ENCODE measurements at places on chromosomes 6 and 20.

- DNase-seq: peak; percentile 60
Measured at GRCh38 chr20:17835240-17835933, 133.2 kb downstream of the SNX5 start.

GRCh38 chr6:10633216-10633615 lies 61.2 kb downstream of the C6orf52 start:
- DNase-seq: peak; percentile 54

GRCh38 chr6:135053406-135053805 lies 1.2 kb downstream of the HBS1L start:
- DNase-seq: no peak

- DNase-seq: peak; percentile 50
Measured at GRCh38 chr6:153117986-153118879, 12.8 kb downstream of the RGS17 start.

GRCh38 chr20:15200147-15200565 lies 862.7 kb upstream of the FLRT3 start:
- DNase-seq: no peak

DNA sequence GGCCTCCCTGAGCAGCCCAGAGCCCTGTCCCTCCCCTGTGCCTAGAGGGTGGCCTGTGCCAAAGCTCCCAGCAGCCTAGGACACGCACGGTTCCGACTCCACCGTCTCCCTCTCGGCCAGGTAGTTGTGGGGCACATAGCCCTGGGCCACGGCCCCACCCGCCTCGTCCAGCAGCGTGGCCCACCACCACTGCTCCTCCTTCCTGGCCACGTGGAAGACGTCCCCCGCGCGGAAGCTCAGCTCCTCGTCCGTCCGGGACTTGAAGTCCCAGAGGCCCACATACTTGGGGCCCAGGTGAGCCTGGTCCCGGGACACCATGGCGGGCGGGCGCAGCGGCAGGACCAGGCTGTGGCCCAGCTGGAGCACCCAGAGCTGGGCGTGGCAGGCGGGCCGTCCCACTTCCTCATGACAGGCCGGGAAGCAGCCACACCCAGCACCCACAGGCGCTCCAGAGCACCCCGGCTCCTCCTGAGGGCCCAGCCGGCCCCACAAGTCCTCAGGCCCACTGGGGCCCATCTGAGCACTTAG lies at the start of gene PTK6:
TSS of gene PTK6 (minus strand) at position 380 of the 528 bp plus-strand sequence. CDS start at position 318, 62 bp downstream.
- no peak for DNase-seq

GRCh38 chr6:163710532-163711470 lies 296.3 kb downstream of the QKI start:
- no peak for DNase-seq

DNA sequence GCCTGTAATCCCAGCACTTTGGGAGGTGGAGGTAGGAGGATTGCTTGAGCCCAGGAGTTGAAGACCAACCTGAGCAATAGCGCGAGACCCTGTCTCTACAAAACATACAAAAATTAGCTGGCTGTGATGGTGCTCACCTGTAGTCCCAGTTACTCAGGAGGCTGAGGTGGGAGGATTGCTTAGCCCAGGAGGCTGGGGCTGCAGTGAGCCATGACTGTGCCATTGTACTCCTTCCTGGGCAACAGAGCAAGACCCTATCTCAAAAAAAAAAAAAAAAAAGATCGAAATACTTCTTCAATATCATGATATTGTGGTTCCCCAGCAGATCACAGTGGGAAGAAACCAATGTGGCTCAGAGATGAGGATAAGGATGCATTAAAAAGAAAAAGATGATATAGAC lies 47.6 kb downstream of the SOBP start:
- DNase-seq: no peak

DNA sequence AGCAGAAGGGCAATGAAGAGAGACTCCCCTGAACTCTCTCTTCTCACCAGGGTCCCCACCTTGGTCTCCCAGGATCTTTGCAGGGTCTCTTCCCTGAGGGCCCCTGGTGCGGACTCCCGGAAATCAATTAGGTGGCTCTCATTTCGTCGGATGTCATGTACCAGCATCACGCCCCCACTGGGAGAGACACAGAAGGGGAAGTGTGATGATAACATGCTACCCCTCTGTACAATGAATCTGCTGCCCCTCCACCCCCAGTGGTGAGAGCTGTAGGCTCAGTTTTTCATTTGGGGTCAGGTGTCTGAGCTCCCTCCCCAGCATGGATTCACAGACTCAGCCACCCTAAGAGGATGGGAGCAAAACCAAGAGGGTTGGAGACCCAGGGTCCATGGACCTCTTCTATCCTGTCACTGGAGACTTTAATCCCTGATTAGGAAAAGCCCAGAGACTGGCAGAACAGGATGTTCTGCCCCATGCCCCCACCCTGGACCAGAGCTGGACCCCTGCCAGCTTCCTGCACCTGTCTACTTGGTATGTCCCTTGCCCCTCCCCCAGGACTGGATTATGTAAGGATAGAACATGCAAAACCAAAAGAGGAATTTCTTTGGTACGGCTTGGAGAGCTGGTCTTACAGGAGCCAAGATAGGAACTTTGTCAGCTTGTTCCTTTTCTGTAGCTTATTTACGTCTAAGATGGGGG lies 11.1 kb downstream of the GGT7 start:
- no peak for DNase-seq

- DNase-seq: peak; percentile 54
Measured at GRCh38 chr6:87237804-87238203, 82.4 kb downstream of the ZNF292 start.

- no peak for DNase-seq
Measured at GRCh38 chr20:50607436-50607835, 83.9 kb downstream of the RIPOR3 start.

GRCh38 chr6:17251953-17252352 lies 29.2 kb upstream of the RBM24 start:
- no peak for DNase-seq

GRCh38 chr6:73234733-73235132 lies 9.4 kb upstream of the KHDC1L start:
- peak; percentile 64 for DNase-seq

- no peak for DNase-seq
Measured at GRCh38 chr6:156773935-156774852, 3.0 kb upstream of the ARID1B start.

DNA sequence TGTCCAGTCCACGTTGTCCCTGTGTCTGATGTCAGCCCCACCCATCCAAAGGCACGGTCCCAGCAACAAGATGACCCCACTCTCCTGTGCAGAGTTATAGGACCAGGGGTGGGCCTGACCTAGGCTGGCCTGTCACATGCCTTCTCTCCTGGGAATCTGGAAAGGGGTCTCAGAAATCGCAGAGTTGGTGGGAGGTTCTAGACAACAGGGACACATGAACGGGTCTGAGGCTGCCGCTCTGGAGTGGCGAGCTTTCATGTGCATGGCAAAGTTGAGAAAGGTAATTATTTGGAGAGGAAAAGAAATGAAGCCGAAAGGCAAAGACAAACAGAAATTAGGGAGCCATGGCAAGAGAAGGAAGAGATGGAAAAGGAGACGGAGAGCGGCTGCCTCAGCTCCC lies 29.5 kb downstream of the BFSP1 start:
- no peak for DNase-seq

- no peak for DNase-seq
Measured at GRCh38 chr6:7939184-7939863, 28.7 kb upstream of the TXNDC5 start.

- no peak for DNase-seq
Measured at GRCh38 chr20:63137851-63138415, 78.0 kb downstream of the YTHDF1 start.

- DNase-seq: peak; percentile 35
Measured at GRCh38 chr20:3777716-3778629, 3.3 kb downstream of the SPEF1 start.
